Stimulated activated CD4-positive, alpha-beta T cell treated with anti-CD3 and anti-CD28 coated beads, Interleukin-15, amount 100 ng/mL, for 1 hour (primary cell): ENCODE measurements at places on chromosomes 1 and 21.

GRCh38 chr1:181044449-181044966 lies 10.7 kb downstream of the MR1 start:
- DNase-seq = no peak

DNA sequence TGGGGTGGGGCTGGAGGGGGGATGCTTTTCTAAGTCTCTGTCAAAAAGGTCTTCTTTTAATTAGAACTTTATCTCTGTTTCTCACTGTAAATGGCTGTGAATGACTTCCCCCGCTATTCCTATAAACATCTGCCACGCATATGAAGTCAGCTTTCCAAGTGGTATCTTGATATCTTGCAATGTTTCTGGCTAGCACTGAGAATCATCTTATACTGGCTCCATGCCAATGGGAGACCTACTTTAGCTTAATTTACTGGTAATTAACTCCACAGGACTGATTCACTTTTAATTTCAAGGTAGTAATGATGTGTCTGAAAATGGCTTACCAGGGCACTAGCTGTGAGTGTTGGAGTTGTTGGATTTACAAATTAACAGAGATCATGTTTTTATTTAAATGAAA lies 4.3 kb downstream of the GPR88 start:
- no peak for DNase-seq

GRCh38 chr21:38256599-38257302 lies at the start of gene KCNJ15:
Gene KCNJ15, plus strand, starts transcription at chr21:38256991. Its CDS starts 42,271 bp downstream, at chr21:38299262.
- DNase-seq = no peak

- DNase-seq = no peak
Observed at GRCh38 chr1:87170157-87170556, 158.5 kb upstream of the LMO4 start.

GRCh38 chr1:226679853-226680516 lies 59.1 kb downstream of the ITPKB start:
- peak; percentile 67 for DNase-seq

GRCh38 chr1:46188295-46189030 lies 9.8 kb downstream of the POMGNT1 start:
- DNase-seq = no peak

DNA sequence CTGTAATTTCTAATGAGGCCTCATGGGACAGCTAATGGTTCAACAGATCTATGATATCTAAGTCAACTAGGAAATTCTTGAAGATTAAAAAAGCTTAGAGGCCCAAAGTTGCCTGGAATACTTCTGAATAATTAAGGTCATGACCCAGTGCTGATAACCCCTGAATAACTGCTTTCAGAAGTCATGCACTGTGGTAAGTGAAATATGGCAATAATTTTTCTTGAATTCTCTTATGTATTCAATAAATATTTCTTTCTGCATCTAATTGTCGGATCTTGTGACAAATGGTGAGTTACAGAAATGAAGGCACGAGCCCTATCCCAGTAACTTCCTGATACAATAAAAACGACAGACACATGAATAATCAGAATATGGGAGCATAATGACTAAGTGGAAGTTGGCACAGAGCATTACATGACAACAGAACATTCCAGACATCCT lies 219.3 kb upstream of the GREM2 start:
- DNase-seq = no peak

GRCh38 chr1:111366256-111366655 lies 61.3 kb downstream of the OVGP1 start:
- DNase-seq = no peak

- no peak for DNase-seq
Observed at GRCh38 chr1:62373221-62373620, 54.0 kb upstream of the KANK4 start.

- DNase-seq = no peak
Observed at GRCh38 chr1:209675565-209676154, 448 bp downstream of the G0S2 start.

DNA sequence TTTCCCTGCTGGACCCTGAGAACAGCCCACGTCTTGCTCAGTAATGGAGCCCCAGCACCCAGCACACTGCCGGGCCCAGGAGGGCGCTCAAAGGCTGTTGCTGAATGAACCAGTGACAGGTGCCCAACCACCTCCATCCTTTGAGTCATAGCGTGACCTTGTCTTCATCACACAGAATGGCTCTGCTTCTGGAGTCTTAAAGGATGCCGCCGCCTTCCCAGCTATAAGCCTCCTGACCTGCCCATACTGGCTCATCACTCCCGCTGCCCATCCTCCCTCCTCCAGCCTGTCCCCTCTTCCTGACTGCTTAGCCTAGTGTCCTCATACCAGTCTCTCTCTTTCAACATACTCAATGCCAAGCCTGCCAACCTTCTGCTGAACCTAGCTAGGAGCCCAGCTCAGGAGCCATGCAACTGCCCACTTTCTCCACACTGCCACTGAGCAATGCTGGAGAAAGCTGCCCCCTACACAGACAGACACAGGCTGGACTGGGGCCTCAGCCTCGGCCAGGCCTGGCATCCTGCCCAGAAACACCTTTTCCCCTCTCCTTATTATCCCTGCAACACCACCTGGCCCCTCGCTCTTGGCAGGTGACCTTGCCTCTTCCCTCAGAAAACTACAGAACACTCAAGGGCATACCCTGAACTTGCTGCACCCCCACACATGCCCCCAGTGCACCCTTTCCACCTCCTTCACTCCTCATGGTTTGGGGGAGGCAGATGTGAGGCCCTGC lies 14.1 kb downstream of the TTC39A start:
- DNase-seq = no peak

GRCh38 chr1:85582687-85583591 lies 2.4 kb downstream of the CCN1 start:
- DNase-seq = no peak

DNA sequence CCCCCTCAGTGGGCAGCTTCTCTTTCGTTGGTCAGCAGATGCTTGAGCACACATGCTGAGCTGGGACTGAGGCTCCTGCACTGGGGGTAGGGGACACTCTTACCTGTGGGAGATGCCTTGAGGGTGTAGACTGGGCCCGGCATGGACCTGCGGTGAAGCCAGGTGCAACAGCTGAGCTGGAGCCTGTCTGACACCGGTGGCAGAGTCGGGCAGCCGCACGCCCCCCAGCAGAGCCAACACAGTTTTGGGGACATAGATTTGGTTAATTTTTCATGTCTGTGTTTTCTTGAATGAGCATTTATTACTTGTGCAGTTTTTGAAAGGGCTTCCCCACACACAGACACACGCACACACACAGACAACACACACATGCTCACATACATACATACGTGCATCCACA lies 5.9 kb upstream of the HES5 start:
- no peak for DNase-seq

DNA sequence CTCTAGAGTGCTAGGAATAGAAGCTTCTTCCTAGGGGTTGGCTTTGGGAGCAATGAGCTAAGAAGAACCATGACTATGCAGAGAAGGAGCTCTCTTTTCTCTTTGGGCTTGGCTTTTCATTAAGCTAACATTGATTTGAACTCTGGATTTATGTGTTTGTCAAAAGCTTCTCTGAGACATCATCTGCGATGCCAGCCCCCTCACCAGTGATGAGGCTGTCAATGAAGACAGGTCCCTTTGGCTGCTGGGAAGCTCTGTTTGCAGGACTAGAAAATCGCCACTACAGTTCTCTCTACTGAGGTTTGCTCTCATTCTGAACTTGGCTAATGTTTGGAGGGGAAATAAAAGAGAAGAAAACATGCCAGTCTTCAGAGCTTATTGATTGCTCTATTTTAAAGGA lies 185.0 kb downstream of the PCP4 start:
- DNase-seq = no peak

GRCh38 chr1:226872437-226872836 lies 2.0 kb downstream of the PSEN2 start:
- no peak for DNase-seq

GRCh38 chr1:99645203-99645602 lies 710 bp upstream of the PALMD start:
- no peak for DNase-seq

DNA sequence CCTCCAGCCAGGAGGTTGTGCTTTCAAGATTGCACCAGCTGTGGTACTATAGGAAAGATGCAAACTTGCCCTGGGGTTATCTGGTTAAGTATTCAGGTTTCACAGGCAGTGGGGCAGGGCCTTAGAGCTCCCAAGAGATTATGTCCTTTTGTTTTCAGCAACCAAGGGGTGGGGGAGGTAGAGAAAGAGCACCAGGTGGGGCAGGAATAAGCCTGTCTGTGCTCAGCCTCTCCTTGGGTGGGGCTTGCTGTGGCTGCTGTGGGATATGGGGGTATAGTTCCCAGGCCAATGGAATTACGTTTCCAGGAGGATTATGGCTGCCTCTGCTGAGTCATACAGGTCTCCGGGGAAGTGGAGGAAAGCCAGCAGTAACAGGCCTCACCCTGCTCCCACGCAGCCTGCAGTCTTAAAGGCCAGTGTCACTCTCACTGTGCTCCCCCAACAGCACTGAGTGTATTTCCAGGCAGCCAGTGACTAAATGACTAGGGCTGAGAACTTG lies 508.6 kb downstream of the RWDD3 start:
- no peak for DNase-seq

DNA sequence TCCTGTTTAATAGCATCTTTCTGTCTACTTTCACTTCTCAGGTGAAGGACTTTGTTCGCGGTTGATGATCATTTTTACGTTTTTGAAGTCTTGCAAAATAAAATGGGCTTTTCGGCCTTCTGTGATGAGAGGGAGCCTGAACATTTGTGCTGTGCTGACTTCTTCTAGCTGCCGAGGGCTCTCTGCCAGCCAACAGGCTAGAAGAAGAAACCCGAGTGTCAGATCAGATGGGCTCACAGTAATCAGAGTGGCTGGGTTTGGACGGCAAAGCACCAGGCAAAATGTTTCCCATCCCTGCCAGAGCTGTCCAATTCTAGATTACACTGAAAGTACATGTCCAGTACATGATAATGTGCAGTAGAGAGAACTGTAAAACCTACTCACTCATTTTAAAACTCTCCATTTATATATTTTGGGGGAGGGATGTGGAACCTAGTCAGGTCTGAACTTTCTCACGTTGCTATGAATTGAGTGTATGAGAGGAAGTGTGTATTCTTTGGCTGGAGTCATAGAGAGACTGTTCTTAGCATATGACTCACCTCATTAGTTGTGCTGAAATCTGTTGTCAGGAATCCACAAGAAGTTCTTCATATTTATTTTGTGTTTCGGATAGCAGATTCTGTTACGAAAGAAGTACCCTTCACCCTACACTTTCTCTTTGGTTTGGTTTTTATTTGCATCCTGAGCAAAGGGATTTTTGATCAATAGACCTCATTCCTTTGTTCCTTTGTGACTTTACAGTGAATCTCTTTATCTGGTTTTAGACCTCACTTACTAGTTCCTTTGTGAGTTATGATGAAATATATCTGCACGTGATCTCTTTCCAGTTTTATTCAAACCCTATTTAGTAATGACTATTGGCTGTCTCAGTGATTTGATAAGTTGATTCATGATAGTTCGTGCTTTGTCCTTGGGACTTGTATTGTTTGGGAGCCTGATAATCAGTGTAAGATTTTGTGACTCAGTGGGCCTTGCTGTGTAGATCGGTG lies 4.8 kb downstream of the ATP1A1 start:
- DNase-seq = no peak

- no peak for DNase-seq
Observed at GRCh38 chr1:99264201-99265021, at the start of gene PLPPR4. Gene PLPPR4, plus strand, starts transcription at chr1:99264492. Its CDS starts 102 bp downstream, at chr1:99264594.

- DNase-seq = no peak
Observed at GRCh38 chr1:28112388-28113241, 24.2 kb upstream of the EYA3 start.

DNA sequence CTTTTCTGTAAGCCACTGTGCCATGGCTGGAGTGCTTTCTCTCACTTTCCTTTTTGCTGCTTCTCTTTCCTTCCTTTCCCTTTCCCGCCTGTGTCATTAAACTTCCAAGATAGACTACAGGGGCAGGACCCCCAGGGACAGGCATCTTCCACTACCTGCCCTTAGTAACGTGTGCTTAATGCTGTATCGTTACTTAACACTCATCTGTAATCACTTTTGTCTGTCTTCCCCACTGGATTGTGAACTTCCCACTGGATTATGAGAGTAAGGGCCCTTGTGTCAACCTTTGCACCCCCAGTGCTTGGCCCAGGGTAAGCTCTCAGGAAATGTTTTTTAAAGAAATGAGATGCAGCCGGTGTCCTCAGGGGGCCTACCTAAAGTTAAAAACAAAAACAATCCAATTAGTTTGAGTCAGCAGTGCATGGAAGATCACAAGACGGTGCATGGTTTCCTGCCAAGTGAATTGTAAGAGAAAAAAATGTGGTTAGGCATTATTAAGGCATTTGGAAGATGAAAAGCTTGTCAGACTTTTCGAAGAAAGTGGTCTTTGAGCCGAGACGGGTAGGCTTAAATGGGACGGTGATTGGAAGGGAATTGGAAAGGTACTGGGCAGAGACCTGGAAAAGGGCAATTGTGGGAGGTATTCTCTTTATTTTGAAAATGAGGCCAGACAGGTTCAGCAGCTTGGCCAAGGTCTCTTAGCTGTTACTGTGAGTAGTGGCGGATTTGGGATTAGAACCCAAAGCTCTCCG lies 958 bp downstream of the LYPLAL1 start:
- no peak for DNase-seq

GRCh38 chr1:26409191-26409807 lies 1.3 kb upstream of the LIN28A start:
- DNase-seq = no peak

DNA sequence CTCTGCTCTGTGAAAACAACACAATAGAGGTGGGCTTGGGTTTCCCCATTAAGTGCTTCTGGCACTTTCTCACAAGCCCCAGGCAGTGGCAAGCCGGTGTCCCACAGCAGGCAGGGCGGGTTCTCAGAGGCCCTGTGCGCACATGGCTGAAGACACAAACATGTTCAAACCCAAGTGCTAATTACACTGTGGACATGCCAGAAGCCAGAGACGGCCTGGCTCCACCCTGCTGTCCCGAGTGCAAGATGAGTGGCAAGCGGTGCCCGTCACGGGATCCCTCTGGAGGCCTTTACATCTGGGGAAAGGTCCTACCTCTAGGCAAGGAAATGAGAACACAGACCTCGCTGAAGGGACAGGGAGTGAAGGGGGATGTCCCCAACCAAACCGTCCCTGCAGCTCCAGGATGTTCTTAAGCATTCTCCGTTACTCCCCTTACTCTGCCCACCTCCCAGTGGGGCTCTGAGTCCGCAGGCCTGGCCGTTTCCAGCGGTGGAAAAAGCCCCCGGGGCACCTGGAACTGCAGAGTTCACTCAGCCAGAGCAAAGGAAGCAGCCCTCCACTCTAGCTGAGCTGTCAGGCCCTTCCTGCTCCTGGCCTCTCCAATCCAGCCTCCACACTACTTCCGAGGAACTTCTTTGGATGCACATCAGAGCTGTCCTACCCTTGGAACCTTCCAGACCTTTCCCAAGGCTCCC lies 57.4 kb downstream of the SLC66A1 start:
- no peak for DNase-seq

DNA sequence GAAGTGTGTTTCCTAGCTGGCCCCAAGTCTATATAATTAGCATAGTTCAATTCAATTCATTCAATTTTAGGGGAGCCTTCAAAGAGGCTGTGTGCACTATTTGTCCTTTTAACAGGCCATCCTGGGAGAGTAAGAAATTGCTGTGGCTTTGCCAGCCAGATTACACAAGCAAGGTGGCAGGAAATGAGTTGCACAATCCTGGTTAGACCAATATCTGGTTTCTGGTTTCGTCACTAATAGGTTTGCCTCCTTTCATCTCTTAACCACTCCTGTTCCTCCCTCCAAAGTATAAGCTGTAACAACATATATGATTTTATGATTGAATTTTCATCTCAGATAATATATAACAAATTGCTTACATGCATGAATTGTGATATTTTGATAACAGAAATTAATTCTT lies 84.1 kb upstream of the NEGR1 start:
- no peak for DNase-seq
